Left renal pelvis (tissue), 4 donors: ENCODE measurements at places on chromosomes 11 and 22.

- DNase-seq, result no peak
These were observed 42.6 kb downstream of the SC5D start for GRCh38 chr11:121334973-121335710.

DNA sequence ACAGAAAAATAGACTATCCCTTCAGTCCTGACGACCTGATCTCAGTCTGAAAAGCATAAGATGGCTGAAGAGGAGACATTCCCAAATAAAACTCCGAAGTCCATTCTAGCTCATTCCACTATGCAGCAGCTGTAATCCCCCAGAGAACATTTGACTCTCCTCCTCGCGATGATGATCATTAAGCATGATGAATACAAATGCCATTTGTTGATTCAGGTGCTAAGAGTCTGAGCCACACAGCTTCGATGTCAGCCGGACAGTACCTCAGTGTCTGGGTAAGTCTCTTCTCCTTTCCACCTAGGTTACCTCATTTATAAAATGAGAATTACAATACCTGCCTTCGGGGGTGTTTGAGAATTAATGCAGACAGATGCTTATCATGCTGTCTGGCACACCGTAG is 94.8 kb downstream of the TENM4 start:
- no peak for DNase-seq

- DNase-seq, result no peak
These were observed 1.9 kb downstream of the SYVN1 start for GRCh38 chr11:65132238-65132987.

DNA sequence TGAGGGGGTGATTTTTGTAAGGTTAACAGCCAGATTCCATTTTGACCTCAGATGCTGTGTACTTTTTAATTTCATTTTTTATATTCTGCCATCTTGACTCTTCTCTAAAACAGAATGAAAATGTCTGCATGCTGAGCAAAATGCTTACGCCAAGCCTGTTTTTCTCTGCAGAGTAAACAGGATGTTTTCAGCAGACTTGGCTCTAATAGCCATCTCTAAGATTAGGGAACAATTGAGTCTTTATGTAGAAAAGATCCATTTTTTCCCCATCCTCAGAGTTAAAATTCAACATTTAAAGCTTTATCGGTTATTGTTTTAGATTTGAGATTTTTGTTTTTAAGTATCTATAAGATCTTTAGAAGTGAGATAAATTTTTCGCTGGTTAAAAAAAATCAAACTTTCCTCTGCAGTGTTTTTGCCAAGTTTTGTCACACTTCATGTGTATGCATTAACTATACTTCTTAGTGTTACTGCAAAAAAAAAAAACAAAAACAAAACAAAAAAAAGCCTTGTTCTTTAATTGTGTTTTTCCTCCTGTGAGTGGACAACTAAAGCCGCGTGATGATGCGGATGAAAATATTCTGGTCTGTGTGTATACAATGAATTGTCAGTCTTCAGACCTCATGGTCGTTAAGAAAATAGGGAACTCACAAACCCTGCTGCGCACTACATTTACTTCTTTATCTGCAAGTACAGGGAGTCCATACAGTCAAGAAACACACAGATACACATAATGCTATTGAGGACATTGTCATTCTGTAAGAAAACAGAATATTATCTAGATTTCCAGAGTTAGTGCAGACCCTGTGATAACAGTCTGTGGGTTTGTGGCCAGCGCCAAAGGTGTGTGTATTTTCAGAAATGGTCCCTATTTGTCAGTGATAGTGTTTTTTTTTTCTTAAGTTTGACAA is 17.5 kb upstream of the ADSL start:
- no peak for DNase-seq

GRCh38 chr11:15903246-15903645 is 453.1 kb downstream of the SOX6 start:
- DNase-seq, result no peak
